ENCODE measurements at places on chromosomes 3 and 15.

- DNase-seq: no peak
These were observed 200.8 kb upstream of the IL12A start for GRCh38 chr3:159787794-159788205.

DNA sequence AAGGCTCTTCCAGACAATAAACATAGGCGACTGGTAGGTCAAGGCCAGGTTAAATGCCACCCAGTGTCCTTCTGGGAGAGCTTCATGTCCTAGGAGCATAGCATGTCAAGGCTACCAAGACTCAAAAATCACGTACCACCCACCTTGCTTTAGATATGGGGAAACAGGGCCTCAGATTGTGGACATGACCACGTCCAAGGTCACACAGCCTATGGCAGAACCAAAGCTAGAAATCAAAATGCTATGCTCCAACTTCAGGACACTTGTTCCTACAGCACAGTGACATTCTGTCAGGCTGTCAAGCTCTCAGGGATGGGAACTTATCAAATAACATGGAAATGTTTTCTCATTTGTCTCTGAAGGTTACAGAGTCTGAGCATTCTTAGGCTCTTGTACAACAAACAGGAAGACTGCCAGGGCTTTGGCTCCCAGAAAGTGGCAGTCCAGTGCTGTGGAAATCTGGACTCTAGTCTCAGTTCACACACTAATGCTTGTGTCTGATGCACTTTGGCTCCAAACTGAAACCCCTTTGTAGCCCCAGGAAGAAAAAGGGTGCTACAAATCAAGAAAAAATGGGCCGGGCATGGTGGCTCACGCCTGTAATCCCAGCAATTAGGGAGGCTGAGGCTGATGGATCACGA lies 170.4 kb upstream of the LPP start:
- no peak for DNase-seq

GRCh38 chr15:98455904-98456303 lies 192.4 kb upstream of the IGF1R start:
- no peak for DNase-seq

DNA sequence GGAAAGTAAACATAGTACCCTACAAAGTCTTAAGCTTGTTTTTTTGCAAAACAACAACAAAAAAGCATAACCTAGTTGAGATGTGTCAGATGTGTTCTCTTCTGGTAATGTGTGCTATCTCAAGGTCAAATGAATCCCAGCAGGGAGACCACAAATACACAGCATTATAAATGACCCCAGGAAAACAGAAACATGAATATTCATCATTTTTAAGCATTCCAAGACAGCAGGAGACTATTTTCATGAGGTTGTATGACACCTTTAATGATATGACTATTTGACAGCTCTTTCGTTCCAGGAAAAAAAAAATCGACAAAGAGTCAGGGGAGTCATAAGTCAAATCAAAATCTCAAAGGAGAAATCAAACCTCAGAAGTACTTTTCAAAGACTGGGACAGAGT lies 62.7 kb upstream of the CBLB start:
- no peak for DNase-seq

DNA sequence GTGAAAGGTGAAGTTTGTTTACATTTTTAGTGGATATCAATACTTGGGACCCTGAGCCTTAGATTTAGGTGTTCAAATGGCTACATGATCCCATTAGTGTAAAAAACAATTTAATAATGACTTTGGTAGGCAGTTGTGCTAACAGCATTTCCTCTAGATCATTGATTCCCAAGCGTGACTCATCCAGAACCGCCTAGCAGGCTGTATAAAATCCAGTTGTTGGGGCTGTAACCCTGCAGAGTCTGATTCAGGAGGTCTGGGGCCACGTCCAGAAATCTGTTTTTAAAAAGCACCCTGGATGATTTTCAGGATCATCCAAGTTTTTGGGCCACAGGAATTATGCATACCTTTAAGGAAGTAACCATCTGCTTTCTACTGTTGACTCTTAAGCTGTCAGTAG lies 156.4 kb downstream of the TP63 start:
- no peak for DNase-seq

DNA sequence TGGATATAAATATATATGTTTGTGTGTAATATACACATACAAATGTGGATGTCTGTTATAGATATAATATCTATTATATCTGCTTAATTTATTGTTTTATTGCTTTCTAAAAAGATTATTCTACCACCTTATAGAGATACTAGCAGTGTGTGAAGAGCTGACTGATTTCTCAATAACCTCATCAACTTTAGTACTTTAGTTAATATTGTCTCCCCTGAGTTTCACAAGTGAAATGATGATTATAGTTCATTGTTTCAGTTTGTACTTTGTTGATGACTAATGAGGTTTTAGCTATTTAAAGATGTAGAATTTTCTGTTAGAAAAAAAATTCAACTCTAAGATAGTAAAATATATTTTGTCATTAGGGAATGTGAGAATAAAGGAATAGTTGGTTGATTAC lies 11.4 kb downstream of the RSRC1 start:
- no peak for DNase-seq

DNA sequence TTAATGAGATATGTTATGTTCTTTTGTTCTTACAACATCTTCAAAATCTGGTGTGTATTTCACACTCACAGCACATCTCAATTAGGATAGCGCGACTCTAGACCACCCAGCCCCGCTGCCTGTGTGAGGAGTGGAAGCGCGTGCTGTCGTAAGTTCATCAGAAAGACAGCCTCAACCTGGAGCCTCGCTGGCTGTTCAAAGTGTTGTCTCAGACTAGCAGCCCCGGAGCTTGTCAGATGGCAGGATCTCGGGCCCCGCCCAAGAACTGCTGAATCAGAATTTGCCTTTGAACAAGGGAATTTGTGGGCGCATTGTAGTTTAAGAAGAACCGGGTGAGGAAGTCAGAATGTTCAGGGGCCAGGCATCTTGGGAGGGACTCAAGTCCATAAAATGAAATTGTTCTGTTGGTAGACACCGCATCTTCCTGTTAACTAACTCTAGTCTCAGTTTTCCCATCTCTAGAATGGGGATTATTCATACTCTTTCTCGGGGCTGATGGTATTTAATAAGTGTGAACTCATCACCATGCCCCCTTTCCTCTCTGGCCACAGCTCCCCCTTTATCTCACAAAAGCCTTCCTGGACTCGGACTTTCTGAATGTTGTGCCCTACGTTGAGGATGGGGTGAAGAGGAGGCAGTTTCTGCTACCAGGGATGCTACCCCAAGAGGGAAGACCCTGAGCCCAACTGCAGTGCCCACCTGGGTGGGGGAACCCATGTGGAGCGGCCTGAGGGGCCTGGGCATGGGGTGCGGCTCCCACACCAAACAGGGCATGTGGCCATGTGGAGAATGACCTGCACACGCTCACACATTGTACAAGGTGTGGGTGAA lies 40.4 kb downstream of the BHLHE40 start:
- peak; percentile 46 for DNase-seq

DNA sequence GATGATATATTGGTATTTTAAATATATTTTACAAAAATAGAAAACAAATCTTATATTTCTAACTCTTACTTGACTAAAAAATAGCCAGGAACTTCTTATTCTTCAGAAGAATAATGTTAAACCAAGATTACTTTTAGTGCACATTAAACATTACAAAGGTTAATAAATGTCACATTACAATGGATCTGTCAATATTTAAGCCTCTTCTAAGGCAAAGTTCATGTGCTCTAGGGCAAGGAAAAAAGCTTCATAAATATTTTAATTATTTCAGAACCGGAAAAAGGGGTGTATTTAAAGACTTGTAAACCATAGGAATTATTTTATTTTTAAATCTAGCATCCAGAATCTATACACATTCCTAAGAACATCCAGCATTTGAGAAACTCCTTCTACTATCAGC lies 166.9 kb upstream of the ROBO2 start:
- no peak for DNase-seq

- DNase-seq: no peak
These were observed 4.1 kb downstream of the RCN2 start for GRCh38 chr15:76935620-76936019.

- DNase-seq: no peak
These were observed 199.6 kb downstream of the FMN1 start for GRCh38 chr15:32994810-32995424.

DNA sequence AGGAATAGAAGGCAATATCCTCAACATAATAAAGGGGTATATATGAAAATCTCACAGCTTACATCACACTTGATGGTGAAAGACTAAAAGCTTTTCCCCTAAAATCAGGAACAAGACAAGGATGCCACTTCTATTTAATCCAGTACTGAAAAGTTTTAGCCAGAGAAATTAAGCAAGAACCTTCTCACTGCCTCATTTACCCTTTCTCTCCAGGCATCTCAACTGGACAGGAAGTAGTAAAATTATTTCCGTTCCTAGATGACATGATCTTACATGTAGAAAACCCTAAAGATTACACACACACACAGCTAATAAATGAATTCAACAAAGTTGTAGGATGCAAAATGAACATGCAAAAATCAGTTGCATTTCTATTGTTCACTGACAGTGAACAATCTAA lies 11.2 kb downstream of the SCAP start:
- no peak for DNase-seq

Measured in stimulated activated CD4-positive, alpha-beta T cell treated with anti-CD3 and anti-CD28 coated beads, TNF-alpha, amount 100 ng/mL, for 24 hours (primary cell).